ENCODE measurements at places on chromosomes 2 and 18. TPM values are rescaled to one million over a fixed set of nuclear protein-coding genes. Genes with fewer than 3 reads are reported as not detected.

EPAS1 gene
- 0.90 TPM for polyA plus RNA-seq

DNA sequence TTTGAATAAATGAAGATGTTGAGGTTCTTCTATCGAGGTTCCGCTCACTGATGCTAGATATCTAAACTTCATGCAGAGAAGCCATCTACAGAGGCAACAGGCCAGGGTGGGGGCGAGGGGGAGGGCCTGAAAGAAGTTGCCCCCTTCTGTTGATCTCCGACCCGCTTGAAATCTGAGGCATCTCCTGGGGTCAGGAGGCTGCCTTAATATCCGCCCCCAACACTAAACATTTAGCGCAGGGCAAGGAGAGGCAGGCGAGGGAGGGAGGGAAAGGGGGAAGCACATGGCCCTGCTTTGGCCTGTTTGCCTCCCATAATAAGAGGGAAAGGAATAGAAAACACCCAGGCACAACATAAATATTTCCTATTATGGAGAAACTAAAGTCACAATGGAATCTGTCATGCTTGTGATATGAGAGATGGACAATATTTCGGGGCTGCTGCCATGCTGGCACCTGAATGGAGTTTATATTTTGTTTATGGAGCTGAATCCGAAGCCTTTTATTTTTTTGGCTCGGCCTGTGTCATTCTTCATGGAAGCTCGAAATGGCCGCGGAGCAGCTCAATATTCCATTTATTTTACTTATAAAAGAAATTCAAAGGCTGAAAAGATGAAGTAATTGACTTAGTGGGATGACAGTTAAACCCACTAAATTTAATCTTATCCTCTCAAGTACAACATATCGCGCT, 221.1 kb downstream of the INSIG2 start:
- peaks cover 76% of the 10 kb centered on the region for H3K27me3 ChIP-seq
- no peak overlapping the region for H3K27ac ChIP-seq
- H3K4me3 ChIP-seq, result no peak overlapping the region

MOGAT1 gene
- not detected for polyA plus RNA-seq

- H3K4me1 ChIP-seq, result peaks cover 40% of the 10 kb centered on the region
- peak overlapping the region; percentile 82 for H3K27ac ChIP-seq
- H3K4me3 ChIP-seq, result peak overlapping the region; percentile 1
- H3K36me3 ChIP-seq, result peaks cover 88% of the 10 kb centered on the region
- peak; percentile 62 for DNase-seq
Observed at GRCh38 chr2:233202531-233202944, 48.9 kb upstream of the ATG16L1 start.

GRCh38 chr18:3791238-3791637, 341.3 kb downstream of the TGIF1 start:
- H3K36me3 ChIP-seq, result no peaks in the 10 kb centered on the region
- DNase-seq, result no peak
- peaks cover 22% of the 10 kb centered on the region for H3K4me1 ChIP-seq
- H3K27ac ChIP-seq, result no peak overlapping the region
- no peaks in the 10 kb centered on the region for H3K27me3 ChIP-seq
- H3K4me3 ChIP-seq, result no peak overlapping the region

DNA sequence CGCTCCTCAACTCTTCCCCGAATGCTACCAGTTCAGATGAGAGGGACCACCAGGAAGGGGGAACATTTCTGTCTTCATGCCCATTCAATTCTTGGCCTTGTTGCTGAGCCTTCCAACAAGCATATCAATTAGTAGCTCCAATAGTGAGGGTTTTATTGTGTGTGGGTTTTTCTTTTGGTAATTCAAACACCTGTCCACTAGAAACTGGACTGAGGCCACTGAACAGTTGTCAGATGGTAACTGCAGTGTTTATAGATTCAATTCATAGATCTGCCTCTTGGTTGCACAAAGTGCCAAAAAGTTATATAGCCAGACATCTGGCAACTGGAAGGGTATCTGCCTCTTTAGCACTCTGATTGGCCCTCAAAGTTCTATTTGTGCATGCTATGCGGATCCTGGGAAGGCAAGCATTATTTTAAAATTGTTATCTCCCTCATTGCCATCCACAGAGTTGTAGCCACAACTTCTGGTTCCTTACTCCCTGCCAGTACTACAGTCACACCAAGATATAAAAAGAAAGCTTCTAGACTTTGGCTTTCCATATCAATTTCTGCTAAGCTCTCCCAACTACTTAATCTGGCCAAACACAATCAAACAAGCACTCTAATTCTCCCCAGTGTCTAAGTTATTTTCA, 83.3 kb upstream of the ZNF521 start:
- no peaks in the 10 kb centered on the region for H3K4me1 ChIP-seq
- no peak overlapping the region for H3K4me3 ChIP-seq
- no peaks in the 10 kb centered on the region for H3K27me3 ChIP-seq
- no peak for DNase-seq
- no peaks in the 10 kb centered on the region for H3K36me3 ChIP-seq

C1GALT1C1L gene
- not detected for polyA plus RNA-seq

DNA sequence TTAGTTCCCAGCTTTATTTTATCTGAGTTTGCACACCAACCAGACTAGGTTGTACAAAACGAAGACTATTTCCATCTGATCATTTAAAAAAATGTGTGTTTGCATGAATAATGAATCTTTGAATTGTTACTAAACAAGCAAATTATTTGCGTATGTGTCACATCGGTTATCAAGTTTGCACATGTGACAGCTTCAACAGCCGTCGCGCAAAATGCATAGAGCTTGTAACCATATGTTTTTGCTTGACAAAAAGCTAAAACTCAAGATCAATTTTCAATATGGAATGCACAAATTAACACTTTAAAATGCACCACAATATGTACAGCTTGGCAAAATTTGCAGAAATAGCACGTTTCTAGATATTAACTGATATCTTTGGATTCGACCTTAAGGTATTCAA, 184.1 kb downstream of the PTGR3 start:
- no peak for DNase-seq
- no peaks in the 10 kb centered on the region for H3K27me3 ChIP-seq
- H3K4me3 ChIP-seq, result no peak overlapping the region
- no peaks in the 10 kb centered on the region for H3K36me3 ChIP-seq
- H3K4me1 ChIP-seq, result no peaks in the 10 kb centered on the region
- no peak overlapping the region for H3K27ac ChIP-seq

- no peaks in the 10 kb centered on the region for H3K36me3 ChIP-seq
- H3K27ac ChIP-seq, result no peak overlapping the region
- no peaks in the 10 kb centered on the region for H3K4me1 ChIP-seq
- no peak overlapping the region for H3K4me3 ChIP-seq
Observed at GRCh38 chr2:173803449-173803848, 161.7 kb downstream of the SP3 start.

DNA sequence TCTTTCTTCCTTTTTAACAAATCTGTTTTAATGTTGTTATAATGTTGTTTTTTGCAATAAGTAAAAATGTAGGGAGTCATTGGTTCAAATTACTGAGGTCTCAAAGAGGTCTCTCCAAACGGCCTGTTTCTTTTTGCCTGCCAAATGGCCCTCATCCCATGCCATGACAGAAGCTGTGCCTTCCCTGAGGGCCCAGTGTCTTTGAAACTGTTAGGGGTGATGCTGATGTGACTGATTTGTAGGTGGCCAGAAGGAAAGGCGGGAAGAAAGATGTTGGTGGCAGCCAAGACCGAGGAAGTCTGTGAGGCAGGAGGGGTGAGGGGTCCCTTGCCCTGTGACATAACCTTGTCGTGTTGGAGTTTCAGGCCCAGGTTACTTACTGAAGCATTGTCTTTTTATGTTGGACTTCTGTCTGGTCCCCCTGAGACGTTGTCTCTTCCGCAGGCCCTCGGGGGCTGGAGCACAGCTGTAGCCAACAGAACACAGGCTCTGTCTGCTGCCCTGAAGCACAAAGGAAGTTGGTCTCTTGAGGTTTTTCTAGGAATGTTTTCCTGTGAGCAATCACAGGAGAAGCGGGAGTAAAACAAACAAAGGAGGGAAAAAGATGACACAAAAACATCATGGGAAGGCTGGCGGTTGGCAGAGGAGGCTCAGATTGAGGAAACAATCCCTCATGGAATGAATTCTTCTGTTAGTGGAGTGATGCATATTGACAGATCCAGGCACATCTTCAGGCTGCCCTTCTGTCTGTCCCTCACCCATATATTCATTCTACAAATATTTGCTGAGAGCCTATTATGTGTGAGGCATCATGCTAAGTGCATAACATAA, 4.9 kb upstream of the ST3GAL5 start:
- H3K4me1 ChIP-seq, result peaks cover 31% of the 10 kb centered on the region
- H3K36me3 ChIP-seq, result no peaks in the 10 kb centered on the region
- no peak for DNase-seq
- H3K27ac ChIP-seq, result no peak overlapping the region
- H3K27me3 ChIP-seq, result no peaks in the 10 kb centered on the region
- H3K4me3 ChIP-seq, result no peak overlapping the region

DNA sequence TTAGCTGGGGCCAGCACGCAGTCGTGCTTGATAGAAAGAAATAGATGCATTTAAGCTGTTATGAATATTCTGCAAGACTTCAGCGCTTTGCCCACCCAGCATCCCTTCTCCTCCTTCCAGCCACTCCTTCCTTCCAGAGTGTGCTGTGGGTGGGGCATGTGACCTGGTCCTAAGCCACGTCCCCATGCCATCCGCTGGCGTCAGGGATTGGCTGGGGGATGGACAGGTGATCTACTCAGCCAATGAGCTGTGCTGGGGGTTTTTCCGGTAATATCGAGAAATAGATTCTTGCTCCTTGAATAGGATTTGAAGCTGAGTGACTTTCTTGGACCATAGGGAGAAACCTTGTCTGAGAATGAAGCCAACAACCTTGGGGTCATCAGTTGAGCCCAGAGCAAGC, 4.8 kb upstream of the ZAP70 start:
- H3K27ac ChIP-seq, result no peak overlapping the region
- H3K4me1 ChIP-seq, result no peaks in the 10 kb centered on the region
- no peaks in the 10 kb centered on the region for H3K27me3 ChIP-seq
- no peak for DNase-seq

DNA sequence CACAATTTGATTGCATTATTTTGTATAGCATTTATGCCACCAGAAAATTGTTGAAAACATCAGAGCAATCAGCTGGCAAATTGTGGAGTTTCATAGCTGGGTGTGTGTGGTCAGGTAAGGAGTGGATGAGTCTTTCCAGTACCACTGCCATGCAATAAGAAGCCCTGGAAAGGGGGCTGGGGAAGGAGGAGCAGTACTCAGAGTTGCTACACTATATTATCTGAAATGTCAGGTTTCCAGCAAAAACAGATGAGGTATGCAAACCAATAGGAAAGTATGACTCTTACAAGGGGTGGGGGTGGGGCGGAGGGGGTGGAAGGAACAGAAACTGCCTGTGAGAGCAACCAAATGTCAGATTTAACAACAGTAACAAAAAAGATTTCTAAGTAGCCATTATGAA, 112.2 kb downstream of the SOS1 start:
- H3K36me3 ChIP-seq, result peaks cover 95% of the 10 kb centered on the region
- no peak overlapping the region for H3K4me3 ChIP-seq
- H3K4me1 ChIP-seq, result no peaks in the 10 kb centered on the region
- no peaks in the 10 kb centered on the region for H3K27me3 ChIP-seq
